ENCODE measurements at places on chromosomes 2 and 18.

DNA sequence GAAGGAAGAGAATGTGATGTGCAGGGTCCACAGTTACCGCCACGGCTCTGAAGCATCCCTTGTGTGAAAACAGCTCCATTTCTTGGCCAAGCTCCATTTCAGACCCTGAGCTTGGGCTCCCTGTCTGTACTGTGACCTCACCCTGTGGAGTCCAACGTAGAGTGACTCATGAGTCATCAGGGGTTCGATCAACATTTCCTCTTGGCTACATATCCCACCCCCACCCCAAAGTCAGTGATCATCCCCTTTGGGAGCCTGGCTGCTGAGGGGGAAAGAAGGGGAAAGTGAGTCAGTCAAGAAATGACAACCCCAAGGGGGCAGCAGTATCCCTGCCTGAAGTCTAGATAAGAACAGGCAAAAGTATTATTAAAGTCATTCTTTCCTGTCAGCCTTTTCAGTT lies 62.2 kb downstream of the PAPOLG start:
- DNase-seq = no peak

GRCh38 chr2:121649596-121650314 lies 493 bp upstream of the CLASP1 start:
- DNase-seq = peak; percentile 95

DNA sequence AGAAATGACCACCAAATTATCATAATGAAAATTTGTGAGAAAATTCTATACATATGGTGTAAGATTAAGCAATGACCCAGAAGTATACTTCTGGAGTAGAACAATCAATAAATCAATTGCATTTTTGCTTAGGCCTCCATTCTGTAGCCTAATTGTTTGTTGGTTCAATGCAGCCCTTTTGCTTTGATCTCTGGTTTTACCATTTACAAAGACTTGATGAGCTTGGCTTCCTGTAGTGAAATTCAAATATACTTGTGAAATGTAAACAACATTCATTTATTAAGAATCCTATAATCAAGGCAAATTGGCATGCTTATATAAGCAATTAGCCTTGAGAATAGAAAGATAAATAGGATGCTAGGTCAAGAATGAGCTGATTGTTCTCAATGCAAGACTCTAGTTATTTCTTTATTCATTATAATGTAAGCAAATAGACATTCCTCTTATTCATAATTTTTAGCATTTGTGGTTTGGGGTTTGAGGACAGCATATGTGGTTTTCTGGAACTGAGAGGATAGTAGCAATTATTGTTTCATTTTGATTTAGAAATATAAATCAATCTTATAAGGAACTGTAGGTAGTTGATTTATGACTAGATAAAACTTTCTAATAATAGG lies 9.7 kb downstream of the FMNL2 start:
- no peak for DNase-seq

- DNase-seq = no peak
These were observed 39.8 kb upstream of the PXDN start for GRCh38 chr2:1784087-1784486.

GRCh38 chr2:119700866-119701265 lies 21.9 kb downstream of the TMEM177 start:
- DNase-seq = no peak
